Astrocyte of the hippocampus (primary cell): ENCODE measurements at places on chromosomes 6 and 20.
A peak's percentile ranks its signal among the peaks of the same experiment; 100 is the strongest.

GRCh38 chr20:9241721-9242427, 173.0 kb downstream of the PLCB4 start:
- no peak for DNase-seq

DNA sequence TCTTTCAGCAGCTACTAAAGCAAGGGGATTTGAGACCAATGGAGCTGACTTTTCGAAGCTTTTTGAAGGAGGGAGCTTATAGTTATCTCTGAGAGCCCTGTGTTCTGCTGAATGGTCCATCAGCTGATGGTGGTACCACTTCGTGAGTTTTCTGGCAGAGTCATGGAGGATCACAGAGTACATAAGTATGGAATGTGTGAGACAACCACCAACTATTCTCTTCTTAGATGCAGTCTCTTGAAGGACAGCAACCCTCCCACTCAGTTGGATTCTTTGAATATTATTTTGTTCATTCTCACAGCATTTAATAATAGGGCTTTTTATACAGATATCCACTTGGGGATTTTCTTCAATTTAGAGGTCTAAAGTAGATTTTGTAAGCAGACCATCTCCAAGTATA, 75.3 kb downstream of the ELOVL2 start:
- DNase-seq, result peak; percentile 49

- DNase-seq, result peak; percentile 71
Measured at GRCh38 chr20:58810116-58810878, 40.4 kb downstream of the GNAS-AS1 start.

DNA sequence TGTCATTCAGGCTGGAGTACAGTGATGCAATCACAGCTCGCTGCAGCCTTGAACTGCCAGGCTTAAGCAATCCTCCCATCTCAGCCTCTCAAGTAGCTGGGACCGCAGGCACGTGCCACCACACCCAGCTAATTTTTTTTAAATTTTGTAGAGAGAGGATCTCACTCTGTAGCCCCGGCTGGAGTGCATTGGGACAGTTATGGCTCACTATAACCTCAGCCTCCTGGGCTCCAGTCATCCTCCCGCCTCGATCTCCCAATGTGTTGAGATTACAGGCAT, 86.5 kb downstream of the SERAC1 start:
- no peak for DNase-seq

- peak; percentile 73 for DNase-seq
Measured at GRCh38 chr6:168035098-168035660, 37.7 kb downstream of the KIF25 start.

DNA sequence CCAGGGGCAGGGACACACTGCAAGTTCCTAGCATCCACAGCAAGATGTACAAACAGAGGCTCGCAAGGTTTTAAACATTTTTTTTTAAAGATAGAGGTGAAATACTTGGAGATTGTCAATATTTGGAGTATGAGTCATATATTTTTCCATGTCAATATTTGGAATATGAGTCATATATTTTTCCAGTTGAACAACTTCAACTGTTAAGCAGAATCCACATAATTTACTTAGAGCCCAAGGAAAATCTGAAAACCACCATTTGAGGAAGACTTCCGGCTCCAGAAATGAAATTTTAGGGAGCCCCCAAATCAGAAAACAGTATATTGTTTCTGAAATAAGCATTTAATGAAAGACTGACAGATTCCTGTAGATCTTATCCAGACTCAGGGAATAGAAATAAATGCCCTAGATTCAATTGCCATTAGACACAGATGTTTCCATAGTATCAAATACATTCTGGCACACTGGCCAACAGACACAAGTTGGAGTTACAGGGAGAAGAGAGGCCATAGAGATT, 51.6 kb upstream of the FAM184A start:
- peak; percentile 48 for DNase-seq

GRCh38 chr6:13195803-13196202, 132.5 kb downstream of the TBC1D7 start:
- DNase-seq, result no peak

DNA sequence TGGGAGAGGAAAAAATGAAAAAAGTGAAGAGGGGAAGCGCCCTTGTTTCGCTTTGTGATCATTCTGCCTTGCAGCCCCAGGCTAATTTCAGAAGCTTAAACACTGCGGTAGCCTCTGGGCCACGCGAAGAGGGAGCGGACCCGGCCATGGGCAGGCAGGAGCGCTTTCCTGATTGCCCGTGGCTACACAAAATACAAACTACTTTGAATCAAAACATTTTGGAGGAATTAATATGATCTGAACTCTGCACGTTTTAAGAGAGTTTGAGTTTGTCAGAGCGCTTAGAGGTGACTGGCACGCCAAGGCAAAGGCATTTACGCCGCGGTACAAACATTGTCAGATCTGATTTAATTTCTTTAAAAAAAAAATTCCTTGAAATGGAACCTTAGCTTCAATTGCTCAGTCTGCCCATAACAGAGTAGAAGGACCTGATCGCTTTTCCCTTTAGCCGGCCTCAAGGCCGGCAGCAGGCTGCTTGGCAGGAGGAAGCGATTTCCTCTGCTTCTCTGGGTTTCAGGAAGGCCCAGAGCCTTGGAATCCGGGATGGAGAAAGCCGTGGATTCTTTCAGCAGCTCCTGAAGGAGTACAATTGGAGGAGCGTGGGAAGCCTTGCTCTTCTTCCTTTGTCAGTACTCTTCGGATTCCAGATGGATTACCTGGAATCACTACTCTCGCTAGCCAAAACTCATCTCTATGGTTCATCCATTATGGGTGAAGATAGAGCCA, 9.7 kb downstream of the TFAP2D start:
- DNase-seq, result no peak

DNA sequence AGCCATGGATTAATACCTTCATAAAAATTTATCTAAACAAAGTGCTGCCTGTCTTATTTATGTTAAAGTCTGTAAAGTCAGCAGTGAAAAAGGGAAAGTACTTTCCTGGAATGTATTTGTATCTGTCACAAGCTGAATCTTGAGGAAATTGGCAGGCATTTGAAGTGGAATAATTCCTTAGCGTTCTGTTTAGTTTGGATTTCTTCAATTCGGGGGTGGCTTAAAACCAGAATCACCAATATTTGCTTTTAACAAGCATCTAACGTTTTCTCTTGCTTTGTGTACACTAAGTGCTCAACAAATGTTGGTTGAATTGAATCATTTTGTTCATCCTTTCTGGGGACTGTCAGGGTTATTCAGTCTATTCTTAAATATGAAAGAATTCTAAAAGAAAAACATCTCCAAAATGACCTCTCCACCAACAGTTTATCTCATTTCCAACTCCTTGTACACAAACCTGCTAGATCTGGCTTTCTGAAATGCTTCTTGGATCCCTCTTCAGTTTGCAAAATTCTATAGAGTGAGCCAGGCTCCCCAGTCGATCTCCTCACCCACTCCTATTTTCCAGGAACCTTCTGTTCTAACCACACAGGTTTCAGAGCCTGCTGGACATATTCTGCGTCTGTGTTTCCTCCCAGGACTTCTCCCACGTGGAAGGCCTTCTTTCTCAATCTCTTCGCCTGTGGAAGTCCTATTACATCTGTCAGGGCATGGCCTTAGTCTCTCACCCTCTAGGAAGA, 2.0 kb upstream of the NPEPL1 start:
- peak; percentile 38 for DNase-seq

DNA sequence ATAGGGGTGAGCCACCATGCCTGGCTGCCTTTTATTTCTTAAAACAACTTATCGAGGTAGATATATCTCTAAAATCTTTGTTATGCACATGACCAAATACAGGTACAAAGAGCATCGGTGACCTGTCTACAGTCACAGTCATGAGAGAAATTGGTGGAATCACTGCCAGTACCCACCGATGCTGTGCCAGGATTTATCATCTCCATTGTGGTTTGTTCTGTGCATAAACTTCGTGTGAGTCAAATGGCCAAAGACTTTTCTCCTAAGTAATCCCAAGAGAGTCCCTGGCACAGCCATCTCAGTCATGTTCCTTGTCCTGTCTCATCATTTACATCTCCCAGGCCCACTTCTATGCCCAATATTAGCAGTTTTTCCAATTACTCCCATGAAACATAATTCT, 9.0 kb downstream of the GSTA3 start:
- no peak for DNase-seq

DNA sequence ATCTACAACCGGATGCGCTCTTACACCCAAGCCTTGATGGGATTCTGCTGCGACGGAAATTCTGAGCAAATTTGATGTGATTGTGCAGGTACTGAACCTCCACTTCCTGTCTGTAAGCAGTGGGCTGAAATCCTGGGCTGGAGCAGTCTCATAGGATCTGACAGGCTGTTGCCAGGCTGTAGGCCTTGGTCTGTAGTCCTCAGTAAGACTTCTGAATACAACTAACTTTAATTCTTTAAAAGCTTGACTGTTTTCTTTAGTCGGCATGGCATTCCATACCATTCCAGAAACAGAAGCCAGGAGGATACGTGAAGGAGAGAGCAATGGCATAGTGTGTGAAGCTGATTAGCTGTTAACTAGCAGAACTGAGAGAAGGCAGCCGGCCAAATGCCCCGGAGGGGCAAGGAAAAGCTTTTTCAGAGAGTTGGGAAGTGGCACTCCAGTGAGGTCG, 68.3 kb downstream of the ADTRP start:
- DNase-seq, result peak; percentile 32

- peak; percentile 89 for DNase-seq
Measured at GRCh38 chr6:21873562-21873961, 280.0 kb downstream of the SOX4 start.

- DNase-seq, result peak; percentile 28
Measured at GRCh38 chr6:43970913-43971775, 156.1 kb downstream of the MRPL14 start.

DNA sequence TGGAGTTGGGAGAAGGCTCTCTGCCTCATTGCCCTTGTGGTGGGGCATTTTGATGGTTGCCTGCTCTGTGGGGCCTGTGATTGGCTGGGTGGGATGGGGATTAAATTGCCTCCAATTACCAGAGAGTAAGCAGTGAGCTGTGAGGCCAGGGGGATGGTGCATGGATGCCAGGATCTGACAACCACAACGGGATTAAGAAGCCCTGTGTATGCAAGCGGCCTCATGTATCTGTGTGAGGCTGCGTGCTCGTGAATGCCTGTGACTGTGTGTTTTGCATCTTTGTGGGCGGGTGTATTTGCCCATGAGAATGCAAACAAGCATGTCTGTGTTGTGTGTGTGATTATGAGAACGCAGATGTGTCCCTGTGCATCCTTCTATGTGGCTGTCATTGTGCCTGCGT, 46.1 kb downstream of the CD40 start:
- no peak for DNase-seq

GRCh38 chr6:13689511-13690256, 22.0 kb downstream of the RANBP9 start:
- DNase-seq, result no peak

DNA sequence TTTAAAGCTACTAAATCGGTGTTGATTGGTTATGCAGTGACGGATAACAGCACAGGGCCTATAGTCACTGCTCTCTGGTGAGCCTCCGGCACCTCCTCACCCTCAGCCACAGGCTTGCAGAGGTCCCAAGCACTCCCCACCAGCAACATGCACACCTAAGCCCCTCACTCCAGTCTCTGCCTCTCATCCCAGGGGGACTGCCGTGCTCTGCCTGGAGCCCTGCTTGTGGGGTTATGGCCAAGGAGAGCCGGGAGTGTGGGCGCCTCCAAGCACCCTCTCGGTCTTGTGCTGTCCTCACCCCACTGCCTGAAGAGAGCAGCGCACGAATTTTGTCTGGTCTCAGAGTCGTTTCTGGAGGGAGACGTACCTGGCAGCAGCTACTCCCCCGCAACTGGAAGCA, 6.8 kb upstream of the EEF1A2 start:
- no peak for DNase-seq

- peak; percentile 81 for DNase-seq
Measured at GRCh38 chr6:32796848-32797776, 19.7 kb downstream of the HLA-DOB start.

DNA sequence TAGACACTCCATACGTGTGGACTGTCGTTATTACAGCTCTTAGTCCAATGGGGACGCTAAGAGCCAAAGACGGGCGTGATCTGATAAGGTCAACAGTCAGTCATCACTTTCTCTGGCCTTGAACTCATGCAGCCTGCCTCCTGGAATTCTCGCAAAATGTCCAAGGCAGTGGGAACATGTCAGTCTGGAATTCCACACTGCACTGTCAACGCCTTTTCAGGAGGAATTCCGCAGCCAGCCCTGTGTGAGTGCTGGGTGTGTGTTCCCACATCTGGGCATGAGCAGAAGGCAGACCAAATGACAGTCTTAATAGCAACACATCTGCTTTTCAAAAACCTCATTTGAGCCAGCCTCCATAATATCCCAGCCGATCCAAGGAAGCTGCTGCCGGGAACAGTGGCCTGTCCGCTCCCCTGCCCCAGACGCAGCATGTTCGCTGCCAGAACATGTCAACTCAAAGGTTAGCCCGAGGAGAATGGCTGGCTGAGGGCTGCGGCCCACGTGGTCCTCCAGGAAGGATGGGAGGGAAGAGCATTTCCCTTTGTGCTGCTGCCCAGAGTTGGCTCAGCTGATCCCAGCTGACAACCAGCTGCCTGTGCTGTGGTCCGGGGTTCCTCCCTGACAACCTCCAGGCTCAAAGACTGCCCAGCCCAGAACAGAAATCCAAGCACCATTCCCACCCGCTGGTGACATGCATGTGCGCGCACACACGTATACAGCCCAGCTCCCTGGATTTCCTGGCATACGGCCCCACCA, 103.1 kb downstream of the SULF2 start:
- no peak for DNase-seq

DNA sequence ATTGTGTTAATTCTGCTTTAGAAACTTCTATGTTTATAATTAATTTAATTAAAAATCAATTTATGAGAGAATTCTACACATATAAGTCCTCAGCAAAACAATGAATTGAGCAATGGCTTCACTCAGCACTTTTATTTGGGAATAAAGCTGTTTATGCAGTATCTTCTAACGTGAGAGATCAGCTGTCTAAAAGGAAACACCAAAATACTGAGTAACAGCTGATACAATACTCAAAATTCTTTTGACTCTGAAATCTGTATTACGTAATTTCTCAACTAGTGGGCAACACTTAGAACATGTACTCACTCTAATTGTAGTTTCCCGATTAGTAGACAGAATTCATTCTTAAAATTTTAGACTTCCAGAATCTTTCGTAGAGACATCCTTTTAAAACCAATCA, 49.8 kb downstream of the MAP3K7 start:
- no peak for DNase-seq

- DNase-seq, result no peak
Measured at GRCh38 chr6:53598265-53598907, 53.5 kb upstream of the GCLC start.

DNA sequence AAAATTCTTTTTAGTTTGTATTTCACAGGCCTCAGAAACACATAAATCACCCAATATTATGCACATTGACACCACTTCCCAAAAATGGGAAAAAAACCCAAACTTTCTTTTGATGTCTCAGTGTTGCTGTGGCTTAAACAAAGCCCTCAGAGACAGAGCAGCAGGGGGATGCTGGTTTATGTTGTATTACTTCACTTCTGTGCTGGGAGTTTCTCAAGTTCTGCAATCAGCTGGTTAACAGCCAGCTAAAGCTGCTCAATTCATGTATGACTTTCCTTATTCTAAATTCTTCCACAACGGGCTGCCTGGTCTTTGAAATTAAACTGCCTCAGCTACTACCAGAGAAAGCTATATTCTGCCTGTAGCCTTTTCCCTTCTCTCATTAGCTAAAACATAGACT, 5.6 kb downstream of the FILIP1 start:
- DNase-seq, result peak; percentile 27
